A549 treated with CpdA at 1 μM for 4 hours (cell line): ENCODE measurements at places on chromosomes 16 and 17. TPM values are rescaled to one million over a fixed set of nuclear protein-coding genes. Genes with fewer than 3 reads are reported as not detected.

CDH5 gene
- total RNA-seq = 0.12 to 0.41 TPM (median 0.17 TPM) in 5 replicates

ATP2A1 gene
- total RNA-seq = 1.2 to 2.7 TPM (median 2.2 TPM) in 5 replicates

CTRB2 gene
- total RNA-seq = not detected in 5 replicates

MILR1 gene
- 1.6 to 3.0 TPM (median 2.1 TPM) in 5 replicates for total RNA-seq

EVI2A gene
- total RNA-seq = not detected in 5 replicates

CREBBP gene
- 17.4 to 20.7 TPM (median 18.4 TPM) in 5 replicates for total RNA-seq

BICDL2 gene
- total RNA-seq = not detected in 5 replicates

KRT16 gene
- total RNA-seq = 0.43 to 0.96 TPM (median 0.73 TPM) in 5 replicates
